Trophoblast cell (in vitro differentiated cells and primary cell): ENCODE measurements at places on chromosomes 1 and 21.
A peak's percentile ranks its signal among the peaks of the same experiment; 100 is the strongest.

DNA sequence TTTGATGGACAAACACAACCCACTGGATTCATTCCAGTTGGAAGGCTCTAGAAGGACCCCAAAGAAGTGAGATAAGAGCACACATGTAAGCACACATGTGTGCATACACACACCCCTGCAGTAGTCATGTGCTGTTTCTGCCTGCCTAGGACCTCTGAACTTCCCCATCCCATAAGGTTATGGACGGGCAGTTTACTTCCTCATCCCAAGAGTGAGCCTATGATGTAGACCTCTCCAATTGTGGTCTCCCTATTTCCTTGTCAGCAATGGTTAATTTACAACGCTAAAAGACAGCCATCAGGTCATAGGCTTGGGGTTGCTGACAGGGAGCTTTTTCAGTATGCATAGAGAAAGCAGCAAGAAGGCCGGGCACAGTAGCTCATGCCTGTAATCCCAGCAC lies 15.4 kb upstream of the ADAR start:
- no peak overlapping the region for H3K4me3 ChIP-seq
- no peaks in the 10 kb centered on the region for H3K4me1 ChIP-seq

DNA sequence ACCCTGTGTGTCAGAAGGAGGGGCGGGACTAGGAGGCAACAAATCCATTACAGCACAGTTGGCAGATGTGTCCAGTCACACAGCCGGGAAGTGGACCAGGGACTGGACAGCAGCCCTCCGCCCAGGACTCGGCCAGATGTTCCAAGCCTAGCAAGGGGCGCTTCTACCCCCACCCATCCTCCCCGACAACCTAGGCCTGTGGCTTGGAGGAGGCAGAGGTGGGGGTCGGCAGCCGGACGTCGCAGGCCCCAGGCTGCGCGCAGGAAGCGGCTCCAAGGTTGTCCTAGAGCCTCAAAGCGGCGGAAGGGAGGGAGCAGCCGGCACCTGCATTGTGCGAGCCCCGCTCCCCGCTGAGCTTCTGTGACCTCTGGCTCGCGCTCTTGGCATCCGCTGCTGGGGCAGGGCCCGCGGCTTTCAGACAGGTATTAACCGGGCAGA lies 20.6 kb upstream of the MYCL start:
- no peak overlapping the region for H3K27ac ChIP-seq
- H3K4me3 ChIP-seq = no peak overlapping the region
- DNase-seq = no peak
- H3K36me3 ChIP-seq = no peaks in the 10 kb centered on the region

DNA sequence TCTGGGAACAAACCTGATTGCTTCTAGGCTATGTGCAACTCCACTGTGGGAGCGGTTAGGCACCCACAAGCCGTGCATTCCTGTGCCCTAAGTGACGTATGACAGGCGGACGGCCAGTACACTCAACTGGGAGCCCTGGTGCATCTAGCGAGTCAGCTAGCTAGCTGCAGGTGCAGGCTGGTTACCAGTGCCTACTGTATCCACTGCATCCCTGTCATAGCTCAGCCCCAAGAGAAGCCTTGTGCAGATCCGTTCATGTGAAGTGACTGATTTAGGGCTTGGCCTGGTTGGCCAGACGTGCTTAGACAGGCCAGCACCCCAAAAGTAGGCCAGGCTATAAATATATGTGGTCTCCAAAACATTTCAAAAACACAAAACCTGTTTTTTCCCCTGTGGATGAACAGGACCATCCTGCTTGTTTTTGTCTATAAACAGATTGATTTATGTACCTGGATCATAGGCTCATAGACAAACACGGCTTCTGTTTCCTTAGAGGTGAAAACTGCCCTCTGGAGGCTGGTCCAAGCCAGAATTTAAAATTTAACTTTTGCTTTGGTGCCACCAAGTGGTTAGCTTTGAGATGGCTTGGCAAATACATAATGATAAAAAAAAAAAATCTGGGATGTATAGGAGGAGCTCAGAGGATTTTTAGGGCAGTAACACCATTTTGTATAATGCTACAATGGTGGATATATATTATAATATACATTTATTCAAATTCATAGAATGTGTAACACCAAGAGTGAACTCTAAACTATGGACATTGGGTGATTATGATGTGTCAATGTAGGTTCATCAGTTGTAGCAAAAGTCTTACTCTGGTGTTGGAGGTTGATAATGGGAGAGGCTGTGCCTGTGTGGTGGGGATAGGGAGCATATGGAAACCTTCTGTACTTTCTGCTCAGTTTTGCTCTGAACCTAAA lies 68.5 kb downstream of the GIPC2 start:
- H3K27me3 ChIP-seq = no peaks in the 10 kb centered on the region
- H3K36me3 ChIP-seq = no peaks in the 10 kb centered on the region
- DNase-seq = peak; percentile 71
- no peak overlapping the region for H3K27ac ChIP-seq

GRCh38 chr1:200245473-200245872 lies 164.4 kb downstream of the ZNF281 start:
- no peaks in the 10 kb centered on the region for H3K36me3 ChIP-seq
- H3K4me1 ChIP-seq = no peaks in the 10 kb centered on the region
- H3K27me3 ChIP-seq = no peaks in the 10 kb centered on the region

DNA sequence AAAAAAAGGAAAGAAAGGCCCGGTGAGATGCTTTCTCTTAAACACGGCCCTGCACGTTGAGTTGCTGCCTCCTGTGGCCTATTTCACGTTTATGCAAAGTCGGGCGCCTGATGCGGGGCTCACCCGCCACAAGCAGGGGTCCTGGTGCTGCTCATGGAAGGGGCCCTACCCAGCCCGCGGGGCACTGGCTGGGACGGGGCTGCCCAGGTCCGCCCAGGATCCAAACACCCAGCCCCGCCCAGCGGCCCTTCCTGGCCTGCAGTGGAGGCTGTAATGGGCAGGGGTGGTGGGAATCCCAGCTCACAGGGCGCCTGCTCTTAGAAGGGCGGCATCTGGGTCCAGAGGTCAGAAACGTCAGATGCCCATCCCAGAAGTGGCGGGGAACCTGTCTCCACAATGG lies 1.6 kb downstream of the COL6A2 start:
- no peaks in the 10 kb centered on the region for H3K36me3 ChIP-seq
- no peak for DNase-seq
- H3K4me1 ChIP-seq = peaks cover 6% of the 10 kb centered on the region
- H3K27me3 ChIP-seq = peaks cover 4% of the 10 kb centered on the region
- no peak overlapping the region for H3K27ac ChIP-seq
- H3K4me3 ChIP-seq = no peak overlapping the region

DNA sequence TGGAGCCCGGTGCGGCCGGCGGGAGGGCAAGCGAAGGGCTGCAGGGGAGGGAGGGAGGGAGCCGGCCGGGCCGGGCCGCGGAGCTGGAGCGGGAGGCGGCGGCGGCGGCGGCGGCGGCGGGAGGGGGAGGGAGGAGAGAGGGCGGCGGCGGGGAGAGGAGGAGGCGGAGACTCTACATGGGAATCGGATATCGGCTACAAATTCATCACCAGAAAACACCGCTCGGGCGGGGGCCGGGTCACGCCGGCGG lies at the start of gene AKT3:
TSS of gene AKT3 (minus strand) at position 42 of the 250 bp plus-strand sequence. CDS start 7,073 bp downstream, outside the sequence.
- no peaks in the 10 kb centered on the region for H3K36me3 ChIP-seq
- H3K27me3 ChIP-seq = no peaks in the 10 kb centered on the region
- H3K27ac ChIP-seq = peak within 1 kb of the TSS; percentile 96
- no peaks in the 10 kb centered on the region for H3K4me1 ChIP-seq
- DNase-seq = peak; percentile 72

DNA sequence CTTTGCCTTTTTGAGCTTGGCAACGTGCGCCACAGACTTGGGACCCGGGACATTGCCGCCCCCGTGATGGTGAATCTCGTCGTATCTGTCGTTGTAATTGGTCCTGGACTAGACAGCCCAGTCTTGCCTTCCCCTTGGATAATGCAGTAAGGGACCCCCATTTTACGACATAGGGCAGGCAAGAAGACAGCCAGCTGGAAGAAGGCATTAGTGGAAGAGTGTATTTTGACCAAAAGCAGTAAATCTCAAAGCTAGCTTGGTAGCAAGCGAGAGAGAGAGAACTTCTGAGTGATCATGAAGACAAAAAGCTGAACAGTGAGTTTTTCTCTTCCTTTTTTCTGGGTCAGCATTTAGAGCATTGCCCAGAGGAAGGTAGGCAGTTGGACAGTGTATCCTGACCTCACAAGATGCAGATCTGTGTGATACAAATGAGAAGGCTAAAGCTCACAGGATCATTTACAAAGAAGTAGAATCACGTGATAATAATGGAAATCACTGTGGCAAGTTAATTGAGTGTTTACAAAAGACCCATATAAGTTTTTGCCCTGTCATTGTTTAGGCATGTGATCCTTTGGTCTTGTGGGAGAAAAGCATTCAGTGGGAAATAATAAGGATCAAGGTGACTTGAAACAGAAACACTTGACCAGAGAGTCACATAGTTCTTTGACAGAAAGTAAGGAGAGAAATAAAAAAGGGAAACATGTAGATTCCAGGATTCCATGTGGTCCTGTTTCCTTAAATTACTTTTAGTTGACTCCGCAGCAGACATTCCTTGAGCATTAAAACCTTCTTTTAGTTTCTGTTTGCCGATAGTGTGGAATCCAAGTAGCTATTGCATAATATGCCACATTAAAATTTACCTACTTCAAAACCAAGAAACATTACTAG lies 66.3 kb downstream of the CNST start:
- H3K4me3 ChIP-seq = no peak overlapping the region
- peak; percentile 76 for DNase-seq
- no peaks in the 10 kb centered on the region for H3K27me3 ChIP-seq
- H3K4me1 ChIP-seq = peaks cover 4% of the 10 kb centered on the region
- H3K36me3 ChIP-seq = peaks cover 3% of the 10 kb centered on the region
- no peak overlapping the region for H3K27ac ChIP-seq

- no peaks in the 10 kb centered on the region for H3K4me1 ChIP-seq
- H3K4me3 ChIP-seq = no peak overlapping the region
Observed at GRCh38 chr1:242017580-242018233, 18.8 kb upstream of the MAP1LC3C start.

- no peak overlapping the region for H3K27ac ChIP-seq
- DNase-seq = no peak
- no peaks in the 10 kb centered on the region for H3K36me3 ChIP-seq
- no peaks in the 10 kb centered on the region for H3K27me3 ChIP-seq
- no peaks in the 10 kb centered on the region for H3K4me1 ChIP-seq
- H3K4me3 ChIP-seq = no peak overlapping the region
Observed at GRCh38 chr1:54811066-54811465, 9.9 kb upstream of the TTC22 start.
